ENCODE measurements at places on chromosomes 13 and 19. TPM values are rescaled to one million over a fixed set of nuclear protein-coding genes. Genes with fewer than 3 reads are reported as not detected.

The ZNF723 gene
- not detected for polyA plus RNA-seq

The ZSCAN4 gene
- polyA plus RNA-seq = 0.07 TPM

The PINLYP gene
- 16.0 TPM for polyA plus RNA-seq

The STK11 gene
- polyA plus RNA-seq = 94.5 TPM

The IGSF23 gene
- not detected for polyA plus RNA-seq

The LILRA6 gene
- polyA plus RNA-seq = 8.5 TPM

The SIGLEC12 gene
- 1.2 TPM for polyA plus RNA-seq

The TSKS gene
- 1.7 TPM for polyA plus RNA-seq

The POU2F2 gene
- polyA plus RNA-seq = 17.2 TPM

The KASH5 gene
- polyA plus RNA-seq = not detected

The METTL21C gene
- not detected for polyA plus RNA-seq

The NRTN gene
- 9.0 TPM for polyA plus RNA-seq

The CCNA1 gene
- polyA plus RNA-seq = 1.8 TPM

The HCST gene
- 97.2 TPM for polyA plus RNA-seq

The GSK3A gene
- 65.5 TPM for polyA plus RNA-seq

The SMIM44 gene
- polyA plus RNA-seq = not detected

The CYP4F2 gene
- polyA plus RNA-seq = not detected

The KLK8 gene
- 0.80 TPM for polyA plus RNA-seq

The ZNF729 gene
- not detected for polyA plus RNA-seq

The ANGPTL8 gene
- polyA plus RNA-seq = 10.0 TPM

The NFIX gene
- polyA plus RNA-seq = 18.0 TPM

The NOSIP gene
- polyA plus RNA-seq = 35.0 TPM

The ERFL gene
- 0.10 TPM for polyA plus RNA-seq

The DHPS gene
- 137 TPM for polyA plus RNA-seq

The PBX4 gene
- not detected for polyA plus RNA-seq

The LENG9 gene
- polyA plus RNA-seq = 3.1 TPM

The CFAP97D2 gene
- polyA plus RNA-seq = not detected

The PRSS57 gene
- not detected for polyA plus RNA-seq

The OR7A5 gene
- 0.16 TPM for polyA plus RNA-seq

The MAMSTR gene
- 31.9 TPM for polyA plus RNA-seq

The RASIP1 gene
- polyA plus RNA-seq = 5.1 TPM

The MADCAM1 gene
- polyA plus RNA-seq = 4.8 TPM

The CGB3 gene
- polyA plus RNA-seq = not detected

The SYT5 gene
- 52.0 TPM for polyA plus RNA-seq

The ZNF780A gene
- polyA plus RNA-seq = 14.8 TPM

The ADGRE2 gene
- polyA plus RNA-seq = 1.7 TPM

The CEACAM7 gene
- 0.40 TPM for polyA plus RNA-seq

The GJB2 gene
- 0.31 TPM for polyA plus RNA-seq

The ZNF507 gene
- 11.1 TPM for polyA plus RNA-seq

The TLE2 gene
- 70.3 TPM for polyA plus RNA-seq

The DGKH gene
- polyA plus RNA-seq = 0.81 TPM

The PROZ gene
- not detected for polyA plus RNA-seq

The CRTC1 gene
- polyA plus RNA-seq = 38.1 TPM

The LILRB5 gene
- 23.0 TPM for polyA plus RNA-seq

The GPR4 gene
- polyA plus RNA-seq = 11.3 TPM

The ZNF429 gene
- 13.4 TPM for polyA plus RNA-seq

The PLPPR3 gene
- 0.08 TPM for polyA plus RNA-seq

The VSIG10L gene
- 6.0 TPM for polyA plus RNA-seq

The ZNF649 gene
- polyA plus RNA-seq = 2.7 TPM

The CLEC11A gene
- 32.4 TPM for polyA plus RNA-seq

The SYNGR4 gene
- not detected for polyA plus RNA-seq

The SGCG gene
- polyA plus RNA-seq = 0.33 TPM

The ELSPBP1 gene
- not detected for polyA plus RNA-seq
